ENCODE measurements at places on chromosomes 6 and 20. TPM values are rescaled to one million over a fixed set of nuclear protein-coding genes. Genes with fewer than 3 reads are reported as not detected.

Gene RNF39
- not detected for total RNA-seq

DNA sequence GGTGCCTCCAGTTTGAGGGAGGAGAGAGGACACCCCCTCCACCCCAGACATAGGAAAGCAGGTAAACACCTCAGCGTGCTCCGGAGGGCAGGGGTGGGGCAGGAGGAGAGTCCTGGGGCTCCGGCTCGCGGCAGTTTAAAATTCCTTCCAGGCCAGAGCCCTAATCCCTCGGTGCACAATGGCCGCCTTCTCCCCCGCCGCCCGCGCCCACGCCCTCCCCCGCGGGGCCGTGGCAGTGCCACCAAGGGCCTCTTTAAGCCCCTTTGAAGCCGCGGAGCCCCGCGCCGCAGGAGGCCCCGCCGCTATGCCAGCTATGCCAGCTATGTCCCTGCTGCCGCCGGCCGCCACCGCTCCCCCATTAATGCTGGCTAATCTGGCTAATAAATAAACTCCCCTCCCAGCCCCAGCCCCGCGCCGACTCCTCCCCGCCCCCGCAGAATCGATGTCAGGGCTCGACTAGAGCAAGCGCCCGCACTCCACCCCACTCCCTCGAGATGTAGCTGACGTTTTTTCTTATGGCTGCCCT is 125.1 kb downstream of the MRPL14 start:
- DNase-seq = no peak

DNA sequence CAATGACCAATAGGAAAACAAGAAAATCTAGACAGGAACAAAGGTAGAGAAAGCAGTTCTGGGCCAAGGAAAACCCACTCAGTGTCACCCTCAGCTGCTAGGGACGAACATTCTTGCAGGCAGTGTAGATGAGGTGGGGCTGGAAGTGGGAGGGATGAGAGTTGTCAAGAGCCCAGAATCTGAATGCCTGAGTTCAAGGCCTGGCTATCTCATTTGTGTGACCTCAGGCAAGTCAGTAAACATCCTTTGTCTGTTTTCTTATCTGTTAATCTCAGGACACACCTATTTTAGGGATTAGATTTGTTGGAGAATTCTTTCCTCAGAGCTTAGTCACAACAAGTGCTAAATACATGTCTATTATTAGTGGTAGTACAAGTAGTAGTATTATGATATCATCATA is 50.9 kb upstream of the KIF16B start:
- DNase-seq = no peak

Gene ULBP2
- 0.41 TPM for total RNA-seq

- no peak for DNase-seq
These were observed 33.9 kb upstream of the MBOAT1 start for GRCh38 chr6:20246125-20246524.

DNA sequence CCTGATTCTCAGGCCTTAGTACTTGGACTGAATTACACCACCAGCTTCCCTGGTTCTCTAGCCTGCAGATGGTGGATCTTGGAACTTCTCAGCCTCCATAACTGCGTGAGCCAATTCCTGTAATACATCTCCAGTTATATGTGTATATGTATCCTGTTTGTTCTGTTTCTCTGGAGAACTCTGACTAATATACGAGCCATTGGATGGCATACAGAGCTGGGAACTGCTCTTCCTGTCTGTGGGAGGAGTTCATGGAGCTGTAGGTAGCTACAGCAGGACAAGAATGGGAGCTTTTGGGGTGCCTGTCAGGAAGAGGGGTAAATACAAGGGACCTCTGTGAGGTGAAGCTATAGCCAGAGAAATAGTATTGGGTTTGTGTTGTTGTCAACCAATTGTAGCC is 41.2 kb downstream of the TMEM14A start:
- no peak for DNase-seq

DNA sequence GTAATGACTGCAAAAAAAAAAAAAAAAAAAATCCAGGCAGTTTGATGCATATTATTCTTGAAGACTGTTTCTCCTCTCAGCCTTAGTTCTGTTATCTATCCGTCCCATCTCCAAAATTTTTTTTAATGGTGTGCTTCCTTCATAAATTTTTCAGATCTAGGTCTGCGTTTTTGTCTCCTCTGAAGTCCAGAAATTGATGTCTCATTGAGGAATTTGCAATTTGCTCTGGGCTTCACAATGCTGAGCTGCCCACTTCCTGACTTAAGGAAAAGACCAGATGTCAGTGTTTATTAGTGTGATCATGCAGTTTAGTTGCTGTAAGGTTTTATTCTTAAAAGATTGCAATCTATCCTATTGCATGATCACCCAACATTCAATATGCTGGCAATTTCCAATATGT is 297.6 kb downstream of the ZNF217 start:
- no peak for DNase-seq

DNA sequence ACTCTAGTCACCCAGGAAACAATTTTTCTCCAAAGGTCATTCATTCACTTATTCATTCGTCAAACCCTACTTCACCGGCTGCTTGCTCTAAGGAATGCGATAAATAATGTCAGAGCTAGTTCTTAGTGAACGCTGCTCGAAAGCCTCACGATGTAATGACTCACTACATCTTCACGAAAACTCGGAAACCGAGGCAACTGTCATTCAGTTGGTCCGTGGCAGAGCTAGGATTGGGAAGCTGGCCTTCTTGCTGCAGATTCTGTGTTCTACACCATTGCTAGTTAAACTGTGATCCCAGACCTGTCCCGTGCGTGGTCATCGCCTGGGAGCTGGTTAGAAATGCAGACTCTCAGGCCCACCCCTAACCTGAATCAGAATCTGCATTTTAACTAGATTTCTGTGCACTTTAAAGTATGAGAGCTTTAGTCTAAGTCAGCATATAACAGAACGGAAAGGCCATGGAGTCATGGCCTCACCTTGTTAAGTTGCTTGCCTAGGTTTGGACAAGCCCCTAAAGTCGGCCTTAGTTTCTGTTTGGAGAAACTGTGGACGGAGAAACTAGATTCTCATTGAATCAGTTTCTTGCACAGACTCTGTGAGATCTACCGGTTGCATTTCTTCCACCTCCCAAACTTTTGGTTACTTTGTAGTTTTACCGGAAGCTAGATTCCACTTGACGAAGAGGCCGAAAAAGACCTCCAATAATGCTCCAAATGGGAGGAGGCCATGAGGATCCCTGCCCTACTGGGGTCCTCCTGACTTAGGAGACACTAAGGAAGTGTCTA is 651 bp upstream of the CCND3 start:
- DNase-seq = no peak

Gene DUSP15
- 5.6 TPM for total RNA-seq

DNA sequence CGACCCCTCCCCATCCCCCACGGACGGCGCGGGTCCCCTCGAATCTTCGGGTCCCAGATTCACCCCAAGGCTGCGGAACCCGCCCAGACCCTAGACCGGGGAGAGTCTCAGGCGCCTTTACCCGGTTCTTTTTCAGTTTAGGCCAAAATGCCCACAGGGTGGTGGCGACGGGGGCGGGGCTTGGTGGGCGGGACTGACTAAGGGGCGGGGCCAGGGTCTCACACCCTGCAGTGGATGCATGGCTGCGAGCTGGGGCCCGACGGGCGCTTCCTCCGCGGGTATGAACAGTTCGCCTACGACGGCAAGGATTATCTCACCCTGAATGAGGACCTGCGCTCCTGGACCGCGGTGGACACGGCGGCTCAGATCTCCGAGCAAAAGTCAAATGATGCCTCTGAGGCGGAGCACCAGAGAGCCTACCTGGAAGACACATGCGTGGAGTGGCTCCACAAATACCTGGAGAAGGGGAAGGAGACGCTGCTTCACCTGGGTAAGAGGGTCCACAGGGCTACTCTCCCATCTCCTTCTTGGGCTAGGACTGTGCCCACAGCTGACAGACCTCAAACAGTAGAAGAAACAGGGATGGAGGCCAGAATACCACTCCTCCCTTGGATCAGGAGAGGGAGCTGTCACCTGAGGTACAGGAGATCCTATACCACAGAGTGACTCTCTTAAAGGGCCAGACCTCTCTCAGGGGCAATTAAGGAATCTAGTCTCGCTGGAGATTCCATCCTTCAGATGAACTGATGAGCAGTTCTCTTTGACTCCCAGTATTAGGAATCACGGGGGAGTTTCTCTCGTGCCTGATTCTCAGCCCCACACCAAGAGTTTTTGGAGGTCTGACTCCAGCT is 942 bp downstream of the HLA-E start:
- no peak for DNase-seq

- DNase-seq = no peak
These were observed 56.5 kb upstream of the FUT9 start for GRCh38 chr6:95959261-95959660.

DNA sequence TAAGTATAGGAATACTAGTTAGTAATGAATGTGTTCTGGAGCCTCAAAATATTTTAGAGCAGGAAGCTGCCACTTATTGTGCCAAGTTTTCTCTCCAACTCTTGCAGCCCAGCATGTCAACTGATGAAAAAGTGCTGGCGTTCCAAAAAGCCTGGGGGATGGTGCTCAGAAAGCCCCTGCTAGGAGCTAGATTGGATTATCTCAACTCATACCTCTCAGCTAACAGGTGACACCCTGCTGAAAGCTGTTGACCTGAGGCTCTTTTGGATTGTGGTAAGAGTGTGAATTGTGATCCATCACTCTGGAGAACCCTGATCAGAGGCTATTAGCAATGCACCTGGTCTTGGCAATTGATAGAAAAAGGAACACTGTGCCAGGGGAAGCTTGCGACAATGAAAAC is 580.4 kb downstream of the EYS start:
- DNase-seq = no peak

DNA sequence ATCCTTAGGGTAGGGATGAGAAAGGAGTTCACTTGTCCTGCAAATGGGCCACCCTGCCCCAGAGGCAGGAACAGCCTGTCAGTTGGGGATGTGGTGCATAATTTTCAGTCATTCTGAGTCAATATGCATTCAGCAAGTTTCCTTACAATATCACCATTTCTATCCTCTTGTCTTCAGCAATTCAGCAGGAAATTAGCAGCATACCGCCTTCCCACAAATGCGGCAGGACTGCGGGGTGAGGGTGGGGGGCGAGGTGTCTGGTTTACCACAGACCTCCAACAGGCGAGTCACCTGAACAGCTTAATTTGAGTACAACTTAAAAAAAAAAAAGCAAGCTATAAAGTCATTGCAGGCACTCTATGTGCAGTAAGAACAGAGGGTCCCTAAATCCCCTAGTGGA is 126.8 kb downstream of the MAP3K7 start:
- no peak for DNase-seq

Gene SYNDIG1
- 1.8 TPM for total RNA-seq

Data from thoracic aorta (tissue), 2 donors.